ENCODE measurements at places on chromosomes 1 and 21.

- no peak for DNase-seq
Measured at GRCh38 chr1:68117416-68117815, 67.0 kb upstream of the DIRAS3 start.

DNA sequence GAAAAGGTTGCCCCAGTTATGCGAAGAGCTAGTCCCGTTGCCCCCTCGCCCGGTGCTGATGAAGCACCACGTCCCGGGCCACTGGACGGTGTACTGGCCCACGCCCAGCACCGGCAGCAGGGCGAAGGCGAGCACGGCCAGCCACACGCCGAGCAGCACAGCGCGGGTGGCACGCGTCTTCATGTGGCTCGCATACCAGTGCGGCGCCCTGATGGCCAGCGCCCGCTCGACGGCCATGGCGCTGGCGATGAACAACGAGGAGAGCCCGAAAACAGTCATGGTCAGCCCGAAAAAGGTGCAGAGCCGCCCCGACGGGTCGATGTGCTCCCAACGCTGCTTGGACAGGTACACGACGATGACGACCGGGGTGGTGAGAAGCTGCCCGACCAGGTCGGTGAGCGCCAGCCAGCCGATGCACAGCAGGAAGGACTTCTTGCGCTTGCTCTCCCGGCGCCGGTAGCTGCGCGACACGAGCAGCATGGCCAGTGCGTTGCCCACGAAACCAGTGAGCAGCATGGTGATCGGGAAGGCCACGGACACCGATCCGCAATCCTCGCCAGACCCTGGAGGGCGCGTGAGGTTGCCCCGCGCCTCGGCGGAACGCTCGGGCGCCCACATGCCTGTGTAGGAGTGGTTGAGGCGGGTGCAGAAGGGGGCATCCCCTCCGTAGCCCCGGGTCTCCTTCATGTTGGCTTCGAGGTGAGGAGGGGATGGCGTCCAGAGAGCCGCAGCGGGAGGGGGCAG, 553 bp downstream of the PTGER3 start:
- DNase-seq = no peak

GRCh38 chr1:170910273-170910672, 25.1 kb upstream of the MROH9 start:
- DNase-seq = no peak

DNA sequence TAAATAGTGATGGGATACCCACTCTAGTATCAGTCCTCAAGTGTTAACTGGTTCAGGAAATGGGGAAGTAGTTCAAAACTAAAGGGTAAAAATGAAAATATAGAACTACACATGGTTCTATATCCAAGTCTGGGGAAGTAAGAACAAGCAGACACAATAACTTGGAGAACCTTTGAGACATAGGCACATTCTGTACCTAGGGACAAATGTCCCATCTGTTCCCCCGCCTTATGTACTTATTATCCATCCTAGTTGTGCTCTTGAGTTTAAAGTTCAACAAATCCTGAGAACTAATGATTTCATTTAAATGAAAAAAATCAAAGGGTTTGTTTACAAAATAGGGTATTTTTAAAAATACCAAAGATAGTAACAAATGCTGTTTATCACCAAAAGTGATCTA, 32.5 kb downstream of the WNT2B start:
- no peak for DNase-seq

GRCh38 chr1:158471920-158472319, at the start of gene OR10R2:
Gene OR10R2 (plus strand): TSS chr1:158472220. CDS start chr1:158472326, 106 bp downstream.
- no peak for DNase-seq

GRCh38 chr1:222096476-222096772, 354.5 kb upstream of the DUSP10 start:
- DNase-seq = no peak

- DNase-seq = no peak
Measured at GRCh38 chr1:171173069-171173468, 12.0 kb upstream of the FMO2 start.

DNA sequence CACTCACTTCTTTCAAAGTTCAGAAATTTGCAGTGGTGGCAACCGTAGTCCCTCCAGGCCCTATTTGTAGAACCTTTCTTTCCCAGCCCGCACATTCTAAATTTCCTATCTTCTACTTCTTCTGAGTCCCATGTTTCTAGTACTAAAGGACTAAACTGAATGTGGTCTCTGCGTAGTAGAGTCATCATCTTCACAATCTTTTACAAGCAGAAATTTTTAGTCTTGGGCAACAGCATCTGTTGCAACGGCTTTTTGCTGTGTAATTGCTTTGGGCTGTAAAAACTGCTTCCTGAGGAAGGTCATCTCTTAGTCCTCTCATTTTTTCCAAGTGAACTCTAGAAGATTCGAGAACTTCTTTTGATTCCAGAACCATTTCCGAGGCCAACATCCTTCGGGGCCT, 23.9 kb downstream of the VAV3 start:
- no peak for DNase-seq

GRCh38 chr1:208418667-208419066, 174.5 kb upstream of the PLXNA2 start:
- no peak for DNase-seq

DNA sequence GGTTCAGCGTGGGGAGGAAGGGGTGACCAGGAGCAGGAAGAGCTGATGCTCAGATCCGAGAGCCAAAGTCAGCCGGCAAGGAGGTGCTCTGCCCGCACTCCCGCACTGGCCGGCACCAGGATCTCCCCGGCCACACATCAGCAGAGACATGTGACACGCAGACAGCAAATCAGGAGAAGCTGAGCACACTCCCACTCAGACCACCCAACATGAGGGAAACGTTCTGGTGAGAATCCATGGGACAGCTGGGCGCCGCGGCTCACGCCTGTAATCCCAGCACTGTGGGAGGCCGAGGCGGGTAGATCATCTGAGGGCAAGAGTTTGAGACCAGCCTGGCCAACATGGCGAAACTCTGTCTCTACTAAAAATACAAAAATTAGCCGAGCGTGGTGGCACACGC, 18.6 kb upstream of the PTTG1IP start:
- DNase-seq = no peak

- DNase-seq = no peak
Measured at GRCh38 chr1:207397525-207397926, 56.6 kb upstream of the CR2 start.

DNA sequence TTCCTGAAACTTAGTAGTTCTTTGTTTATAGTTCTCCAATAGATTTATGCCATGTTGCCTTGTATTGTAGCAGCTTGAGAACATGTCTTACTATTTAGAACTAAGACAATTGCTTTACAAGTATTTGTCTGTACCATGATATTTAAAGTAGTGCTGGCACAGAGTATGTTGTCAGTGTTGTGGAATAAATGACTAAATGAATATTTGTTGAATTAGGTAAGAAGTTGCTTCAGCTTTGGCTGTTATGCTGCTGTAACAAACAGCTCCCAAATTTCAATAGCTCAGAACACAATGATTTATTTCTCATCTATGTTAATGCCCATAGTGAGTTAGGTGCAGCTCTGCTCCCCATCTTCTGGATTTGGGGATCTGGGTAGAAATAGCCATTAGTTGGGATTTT, 90.2 kb upstream of the VCAM1 start:
- DNase-seq = no peak

DNA sequence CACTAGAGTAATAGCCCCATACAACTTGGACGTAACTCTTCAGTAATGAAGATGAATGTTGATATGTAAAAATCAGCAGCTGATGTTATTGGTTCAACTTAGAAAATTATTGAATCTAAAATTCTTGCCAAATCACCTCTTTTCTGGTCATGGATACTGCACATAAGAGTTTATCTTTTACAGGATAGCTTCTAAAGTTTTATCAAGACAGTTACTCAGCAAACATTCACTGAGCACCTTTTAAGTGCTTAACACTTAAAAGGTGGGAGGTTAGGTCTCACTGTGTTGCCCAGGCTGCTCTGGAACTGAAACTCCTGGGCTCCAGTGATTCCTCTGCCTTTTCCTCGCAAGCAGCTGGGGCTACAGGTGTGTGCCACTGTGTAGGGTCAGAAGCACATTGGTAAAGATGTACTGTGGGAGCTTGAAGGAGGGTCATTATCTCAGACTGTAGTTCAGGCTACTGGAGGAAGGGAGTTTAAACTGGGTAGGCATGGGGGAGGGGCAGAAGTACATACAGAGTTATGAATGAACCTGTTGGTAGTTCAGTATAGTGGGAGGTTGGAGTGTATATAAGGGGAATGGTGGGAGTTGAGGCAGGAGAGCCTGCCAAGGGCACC, 2.0 kb downstream of the MPZL1 start:
- no peak for DNase-seq

DNA sequence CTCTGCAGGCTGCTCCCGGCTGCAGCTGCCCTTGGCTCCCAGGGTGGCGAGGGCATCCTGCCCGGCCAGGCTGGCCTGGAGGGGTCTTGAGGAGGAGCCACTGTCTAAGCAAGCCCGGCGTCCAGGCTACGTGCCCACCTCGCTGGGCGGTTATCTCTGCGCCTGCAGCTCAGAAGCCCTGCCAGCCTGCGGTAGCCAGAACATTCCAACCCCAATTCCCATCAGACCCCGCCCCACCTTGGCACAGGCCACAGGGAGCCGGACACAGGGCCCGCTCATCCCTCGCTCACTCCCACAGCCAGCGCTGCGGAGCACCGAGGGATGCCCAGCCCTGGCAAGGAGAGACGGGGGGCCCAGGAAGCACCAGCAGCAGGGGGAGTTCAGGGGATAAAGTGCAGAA, 53.9 kb downstream of the MEGF6 start:
- no peak for DNase-seq

DNA sequence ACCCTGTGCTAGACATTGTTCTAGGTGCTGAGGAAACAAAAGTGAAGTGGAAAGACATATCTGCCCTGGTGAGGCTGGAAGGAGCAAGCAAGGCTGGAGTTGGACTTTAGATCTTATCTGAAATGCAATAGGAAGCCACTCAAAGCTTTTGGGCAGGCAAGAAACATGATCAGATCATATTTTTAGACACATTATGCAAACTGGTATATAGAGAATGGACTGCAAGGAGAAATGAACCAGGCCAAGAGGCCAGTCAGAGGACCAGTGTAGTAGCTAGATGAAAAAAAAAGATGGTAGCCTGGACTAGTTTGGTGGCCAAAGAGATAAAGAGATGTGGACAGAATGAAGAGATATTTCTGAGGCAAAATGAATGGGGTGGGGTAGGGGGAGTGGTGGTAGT, 46.3 kb downstream of the CCN1 start:
- DNase-seq = no peak

GRCh38 chr1:33429856-33430691, 821 bp downstream of the PHC2 start:
- no peak for DNase-seq

DNA sequence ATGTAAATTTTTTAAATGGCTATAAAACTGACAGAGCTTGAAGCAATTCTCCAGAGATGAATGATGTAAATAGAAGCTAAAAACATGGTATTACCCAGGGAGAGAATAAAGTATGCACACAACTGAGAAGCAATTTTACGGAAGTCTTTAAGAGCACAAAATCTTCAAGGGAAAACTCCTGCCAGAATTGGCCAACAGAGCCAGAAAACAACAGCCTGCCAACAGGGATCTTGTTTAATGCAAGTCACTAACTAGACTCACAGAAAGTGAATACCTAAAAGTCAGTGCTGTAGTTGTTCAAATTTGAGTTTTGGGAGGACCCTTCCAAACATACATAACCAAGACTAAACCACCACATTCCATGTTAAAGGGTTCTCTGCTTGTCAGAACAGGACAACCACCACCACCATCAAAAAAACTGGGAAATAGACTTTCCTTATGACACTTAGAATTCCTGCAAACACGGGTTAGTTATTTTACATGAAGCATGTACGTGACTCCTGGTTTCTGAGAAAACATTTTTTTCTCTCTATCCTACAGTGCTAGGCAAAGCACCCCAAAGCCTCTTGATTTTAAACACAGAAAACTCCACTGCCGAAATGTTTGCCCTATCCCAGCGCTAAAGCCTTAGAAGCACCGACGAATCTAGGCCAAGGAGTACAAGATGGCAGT, 1.6 kb downstream of the EPS15 start:
- no peak for DNase-seq

DNA sequence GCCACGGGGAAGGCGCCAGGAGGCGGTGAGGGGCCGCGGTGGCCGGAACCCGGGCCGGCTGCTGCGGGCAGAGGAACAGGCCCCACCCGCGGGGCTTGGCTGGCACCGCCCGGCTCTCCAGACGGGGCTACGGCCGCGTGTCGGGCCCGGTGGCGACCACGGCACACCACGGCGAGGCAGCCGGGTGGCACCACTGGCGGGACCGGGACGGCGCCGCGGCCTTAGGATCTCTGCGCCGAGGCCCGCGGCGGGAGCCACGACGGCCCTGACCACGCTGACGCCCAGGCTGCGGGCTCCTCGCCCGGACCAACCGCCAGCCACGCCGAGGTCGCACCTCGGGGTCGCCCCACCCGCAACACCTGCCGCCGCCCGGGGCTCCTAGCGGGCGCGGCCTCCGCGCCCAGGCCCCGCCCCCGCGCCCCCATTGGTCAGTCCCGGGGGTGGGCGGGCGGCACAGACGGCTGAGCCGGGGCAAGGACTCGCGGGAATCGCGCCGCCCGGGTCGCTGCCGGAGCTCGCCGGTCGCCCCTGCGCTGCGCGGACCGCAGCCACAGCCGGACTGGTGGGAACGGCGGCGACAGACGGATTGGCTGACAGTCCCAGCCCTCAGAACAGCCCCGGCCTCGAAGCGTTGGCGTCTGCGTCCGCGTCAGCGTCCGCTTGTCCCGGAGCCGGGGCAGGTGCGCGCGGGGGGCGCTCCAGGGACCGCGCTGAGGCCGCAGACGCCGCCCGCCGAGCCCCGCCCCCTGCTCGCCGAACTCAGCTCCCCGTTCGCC, at the start of gene BMP8A:
BMP8A (plus strand) TSS at position 491 of the 776 bp plus-strand sequence. CDS start 356 bp downstream, outside the sequence.
- peak; percentile 69 for DNase-seq
